Chondrocyte (in vitro differentiated cells): ENCODE measurements at places on chromosomes 2 and 18.

DNA sequence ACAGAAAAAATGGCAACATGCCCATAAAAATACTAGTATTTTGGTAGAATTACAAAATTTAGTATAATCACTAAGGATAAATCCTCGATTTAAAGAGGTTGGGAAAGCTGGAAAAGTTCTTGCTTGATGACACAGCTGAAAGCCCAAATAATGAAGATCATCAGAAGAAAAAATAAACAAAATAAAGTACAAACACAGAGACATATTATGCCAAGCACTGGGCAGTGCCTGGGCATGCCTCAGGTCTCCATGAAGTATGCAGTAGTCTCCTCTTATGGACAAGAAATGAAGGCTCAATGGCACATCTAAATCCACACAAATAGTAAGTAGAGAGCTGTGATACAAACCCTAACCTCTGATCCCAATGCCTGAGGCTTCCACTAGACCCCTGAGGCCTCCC, 57.7 kb downstream of the RNU4ATAC start:
- peaks cover 1% of the 10 kb centered on the region for H3K36me3 ChIP-seq
- H3K27ac ChIP-seq: peak overlapping the region; percentile 71
- peaks cover 17% of the 10 kb centered on the region for H3K4me1 ChIP-seq
- H3K27me3 ChIP-seq: no peaks in the 10 kb centered on the region

DNA sequence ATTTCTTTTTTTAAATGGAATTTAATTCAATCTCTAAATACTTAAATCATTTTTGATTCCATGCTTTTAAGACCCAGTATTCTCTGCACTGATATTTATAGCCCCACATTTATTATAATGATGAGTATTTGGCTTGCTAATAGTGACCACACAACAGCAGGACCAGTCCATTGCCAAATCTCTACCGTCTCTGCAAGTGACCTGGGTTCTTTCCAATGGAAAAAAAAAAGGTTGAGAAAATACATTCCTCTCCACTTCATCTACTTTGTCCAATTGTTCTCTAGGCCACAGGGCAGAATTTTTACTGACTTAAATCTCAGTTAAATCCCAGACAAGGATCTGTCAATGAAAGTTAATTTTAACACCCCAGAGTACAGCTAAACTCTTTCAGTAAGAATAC, 20.5 kb downstream of the GRB14 start:
- DNase-seq: no peak
- no peaks in the 10 kb centered on the region for H3K27me3 ChIP-seq
- peaks cover 13% of the 10 kb centered on the region for H3K4me1 ChIP-seq
- no peak overlapping the region for H3K27ac ChIP-seq

DNA sequence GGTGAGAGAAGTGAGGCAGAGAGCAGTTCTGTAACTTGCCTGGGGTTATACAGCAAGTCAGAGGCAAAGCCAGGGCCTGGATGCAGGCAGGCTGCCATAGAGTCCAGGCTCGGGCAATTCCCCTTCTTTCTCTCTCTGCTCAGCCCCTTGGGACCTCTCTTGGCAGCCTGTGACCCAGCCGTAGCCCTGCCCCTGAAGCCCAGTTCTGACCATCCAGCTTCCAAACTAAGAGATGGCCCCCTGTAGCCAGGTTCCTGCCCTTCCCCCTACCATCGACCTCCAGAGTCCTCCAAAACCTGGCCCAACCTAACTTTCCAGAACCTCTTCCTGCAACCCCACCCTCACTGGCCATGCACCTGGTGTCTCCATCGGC, 201.2 kb downstream of the CTIF start:
- H3K36me3 ChIP-seq: peaks cover 8% of the 10 kb centered on the region
- peak overlapping the region; percentile 72 for H3K27ac ChIP-seq
- no peaks in the 10 kb centered on the region for H3K27me3 ChIP-seq
- H3K4me3 ChIP-seq: no peak overlapping the region
- H3K4me1 ChIP-seq: peaks cover 88% of the 10 kb centered on the region

DNA sequence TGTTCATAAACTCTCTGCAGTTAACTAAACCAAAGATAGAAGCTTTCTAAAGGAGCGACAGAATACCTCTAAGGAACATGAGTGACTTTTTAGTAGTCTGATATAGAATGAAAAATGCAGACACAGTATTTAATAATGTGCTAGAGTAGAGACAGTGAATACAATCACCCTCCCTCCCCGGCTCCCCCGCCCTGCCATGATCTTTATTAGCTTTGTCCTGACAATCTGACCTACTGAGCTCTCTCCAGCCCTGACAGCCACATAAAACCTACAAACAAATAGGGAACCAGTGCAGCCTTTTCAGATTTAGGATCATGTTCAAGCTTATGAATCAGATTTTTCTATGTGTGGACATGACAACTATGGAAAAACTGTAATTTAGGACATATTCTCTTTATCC, 777.6 kb upstream of the FANCL start:
- peaks cover 3% of the 10 kb centered on the region for H3K27me3 ChIP-seq
- no peak overlapping the region for H3K4me3 ChIP-seq
- no peak overlapping the region for H3K27ac ChIP-seq
- DNase-seq: no peak
- no peaks in the 10 kb centered on the region for H3K36me3 ChIP-seq
- no peaks in the 10 kb centered on the region for H3K4me1 ChIP-seq

GRCh38 chr2:144683107-144683753, 163.3 kb upstream of the ZEB2 start:
- H3K27ac ChIP-seq: no peak overlapping the region
- no peaks in the 10 kb centered on the region for H3K27me3 ChIP-seq
- no peak for DNase-seq
- H3K36me3 ChIP-seq: no peaks in the 10 kb centered on the region

GRCh38 chr18:32867936-32868335, 95.1 kb upstream of the KLHL14 start:
- H3K27me3 ChIP-seq: peaks cover 6% of the 10 kb centered on the region
- no peak for DNase-seq
- H3K27ac ChIP-seq: no peak overlapping the region
- H3K36me3 ChIP-seq: no peaks in the 10 kb centered on the region
- H3K4me1 ChIP-seq: no peaks in the 10 kb centered on the region
- no peak overlapping the region for H3K4me3 ChIP-seq
